ENCODE measurements at places on chromosomes 5 and 9.

- DNase-seq, result no peak
These were observed 58.0 kb upstream of the CEMIP2 start for GRCh38 chr9:71826279-71826678.

DNA sequence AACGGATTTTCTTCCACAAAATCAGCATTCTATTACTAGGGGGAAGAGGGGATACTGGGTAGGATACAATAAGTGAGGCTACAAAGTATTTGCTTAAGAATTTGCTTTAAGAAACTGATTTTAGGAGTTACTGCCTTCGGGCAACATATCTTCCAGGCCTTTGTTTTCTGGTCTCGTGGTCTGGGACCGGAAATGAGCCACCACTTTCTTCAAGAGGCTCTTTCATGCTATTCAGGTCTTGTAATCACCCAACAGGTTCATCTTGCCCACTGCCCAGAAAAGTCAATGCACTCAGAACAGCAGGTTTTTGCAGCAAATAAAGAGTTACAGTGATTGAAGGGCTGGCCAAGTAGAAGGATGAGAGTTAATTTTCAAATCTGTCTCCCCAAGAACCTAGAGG lies 6.6 kb upstream of the AOPEP start:
- DNase-seq, result no peak

GRCh38 chr9:70444904-70445303 lies 30.4 kb upstream of the KLF9 start:
- DNase-seq, result no peak

- no peak for DNase-seq
These were observed 137.3 kb upstream of the ACO1 start for GRCh38 chr9:32247168-32247567.

DNA sequence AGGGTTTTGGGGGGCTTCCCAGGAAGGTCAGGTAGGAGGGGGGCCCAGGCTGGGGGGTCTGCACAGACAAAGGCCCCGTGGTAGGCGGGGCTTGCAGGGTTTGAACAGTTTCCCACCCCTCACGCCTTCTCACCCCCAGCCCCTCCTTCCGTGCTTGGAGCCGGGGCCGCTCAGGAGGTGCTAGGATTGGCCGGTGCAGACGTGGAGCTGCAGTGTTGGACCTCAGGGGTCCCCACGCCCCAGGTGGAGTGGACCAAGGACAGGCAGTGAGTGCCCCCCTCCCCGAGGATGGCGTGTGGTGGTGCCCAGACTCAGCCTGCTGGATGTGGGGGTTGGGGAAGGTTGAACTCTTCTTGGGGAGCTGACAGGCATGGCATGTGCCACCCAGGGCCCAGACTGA lies 83.8 kb downstream of the HMCN2 start:
- no peak for DNase-seq

GRCh38 chr5:35881758-35882157 lies 25.1 kb downstream of the IL7R start:
- no peak for DNase-seq

- DNase-seq, result no peak
These were observed 116.5 kb upstream of the OTULINL start for GRCh38 chr5:14465116-14465515.

GRCh38 chr5:107864793-107865192 lies 194.1 kb upstream of the EFNA5 start:
- DNase-seq, result no peak

GRCh38 chr5:170186156-170186555 lies 46.6 kb upstream of the C5orf58 start:
- DNase-seq, result no peak

- no peak for DNase-seq
These were observed 9.5 kb downstream of the CAVIN4 start for GRCh38 chr9:100587375-100587774.

- no peak for DNase-seq
These were observed 5.2 kb upstream of the RPL26L1 start for GRCh38 chr5:172953776-172954675.

DNA sequence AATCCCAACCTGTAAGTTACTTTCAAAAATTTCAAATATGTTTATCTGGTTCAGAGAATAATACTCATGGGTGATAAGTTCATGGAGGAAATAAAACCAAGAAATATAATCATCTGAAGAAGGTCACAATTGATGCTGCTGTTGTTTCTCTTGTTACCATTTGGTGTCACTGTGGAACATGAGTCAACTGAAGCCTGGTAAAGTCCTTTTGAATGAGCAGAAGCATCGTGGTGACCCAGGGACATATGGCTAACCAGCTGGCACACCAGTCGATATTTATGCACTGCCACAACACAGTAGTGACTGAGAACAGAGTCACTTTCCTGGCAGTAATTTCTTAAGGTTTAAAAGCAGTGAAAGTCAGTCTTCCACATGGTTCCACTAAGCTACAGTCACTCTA lies 612.9 kb upstream of the TLE4 start:
- no peak for DNase-seq

DNA sequence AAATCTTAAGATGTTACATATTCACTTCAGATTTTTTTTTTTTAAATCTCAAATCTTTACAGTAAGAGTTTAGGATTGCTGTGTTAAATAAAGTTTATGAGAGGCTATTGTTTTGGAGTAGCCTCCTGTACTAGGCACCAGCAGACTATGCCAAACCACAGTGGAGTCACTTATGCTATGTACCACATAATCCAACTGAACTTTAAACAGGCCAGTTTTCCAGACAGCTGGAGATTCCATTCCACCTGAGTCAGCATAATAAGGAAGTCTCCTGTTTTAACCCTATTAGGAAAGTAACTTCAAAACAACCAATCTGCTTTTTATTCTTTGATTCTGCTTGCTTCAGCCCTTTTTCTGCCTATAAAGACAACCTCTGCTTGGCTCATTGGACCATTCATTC lies 205.2 kb downstream of the CSNK1G3 start:
- DNase-seq, result no peak

- no peak for DNase-seq
These were observed 107.2 kb downstream of the PDE4D start for GRCh38 chr5:59786334-59786805.

Measured in NCI-H1436 (cell line).